Activated CD4-positive, alpha-beta memory T cell treated with anti-CD3 and anti-CD28 coated beads, Interleukin-2, amount 10 ng/mL, durations not matched to agents 7 days and 5 days (primary cell): ENCODE measurements at places on chromosomes 4 and X.

DNA sequence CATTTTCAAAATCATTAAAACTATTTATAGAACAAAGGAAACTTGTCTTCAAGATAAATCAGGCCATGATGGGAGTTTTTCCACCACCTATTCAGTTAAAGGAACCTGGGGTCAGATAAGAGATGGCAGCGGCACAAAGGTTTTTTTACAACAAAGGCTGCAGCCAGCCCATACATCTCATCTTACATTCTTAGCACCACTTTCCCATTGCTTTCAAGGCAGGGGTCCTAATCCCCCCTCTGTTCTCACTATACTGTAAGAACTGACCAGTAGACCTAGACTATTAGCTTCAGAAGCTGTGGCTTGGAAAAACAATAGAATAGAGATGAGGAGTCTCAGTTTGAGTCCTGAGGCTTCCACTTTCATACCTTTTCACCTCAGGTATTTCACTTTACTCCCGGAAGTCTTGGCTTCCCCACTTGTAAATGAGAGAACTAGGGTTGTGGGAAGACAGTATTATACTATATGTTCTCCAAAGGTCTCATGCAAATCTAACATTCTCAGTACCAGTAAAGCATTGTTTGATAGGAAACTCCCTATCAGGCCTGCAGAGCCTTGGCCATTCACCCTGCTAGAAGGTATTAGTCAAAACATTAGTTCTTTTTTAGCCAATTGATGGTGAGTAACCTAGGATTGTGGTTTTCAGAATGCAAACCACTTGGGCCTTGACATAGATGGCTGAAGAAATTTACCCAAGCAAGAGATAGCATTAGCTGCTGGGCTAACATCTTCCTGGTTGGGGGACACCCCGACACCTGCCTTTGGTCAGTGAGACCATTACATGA is 182.9 kb upstream of the PBDC1 start:
- H3K4me3 ChIP-seq, result no peak overlapping the region
- no peak overlapping the region for H3K27ac ChIP-seq
- no peak for DNase-seq
- peaks cover 1% of the 10 kb centered on the region for H3K27me3 ChIP-seq

DNA sequence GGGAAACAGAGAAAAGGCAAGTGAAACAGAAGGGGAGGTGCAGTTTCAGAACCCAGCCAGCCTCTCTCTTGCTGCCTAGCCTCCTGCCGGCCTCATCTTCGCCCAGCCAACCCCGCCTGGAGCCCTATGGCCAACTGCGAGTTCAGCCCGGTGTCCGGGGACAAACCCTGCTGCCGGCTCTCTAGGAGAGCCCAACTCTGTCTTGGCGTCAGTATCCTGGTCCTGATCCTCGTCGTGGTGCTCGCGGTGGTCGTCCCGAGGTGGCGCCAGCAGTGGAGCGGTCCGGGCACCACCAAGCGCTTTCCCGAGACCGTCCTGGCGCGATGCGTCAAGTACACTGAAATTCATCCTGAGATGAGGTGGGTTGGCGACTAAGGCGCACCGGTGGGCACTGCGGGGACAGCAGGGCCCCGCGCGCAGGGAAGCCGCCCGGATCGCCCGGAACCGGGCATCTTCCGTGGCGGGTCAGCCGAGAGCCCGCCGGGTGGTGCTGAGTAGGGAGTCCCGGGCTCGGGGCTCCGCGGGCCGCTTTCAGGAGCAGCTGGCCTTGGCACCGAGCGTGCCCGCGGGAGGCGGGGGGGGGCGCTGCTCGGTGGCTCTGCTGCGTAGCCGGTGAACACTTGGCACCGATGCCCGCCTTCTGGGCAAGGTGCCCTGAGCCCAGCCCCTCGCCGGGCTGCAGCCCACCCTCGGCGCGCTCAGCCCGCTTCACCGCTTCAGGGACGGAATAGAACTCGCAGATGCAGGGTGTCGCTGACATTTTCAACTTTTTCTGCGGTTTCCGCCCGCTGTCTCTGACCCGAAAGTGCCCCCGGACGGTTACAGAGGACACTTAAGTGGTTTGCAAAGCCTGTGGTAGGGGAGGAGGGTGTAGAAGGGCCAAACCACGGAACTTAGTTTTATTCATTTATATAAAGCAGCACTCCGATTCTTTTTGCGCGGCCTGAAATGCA is at the start of gene CD38:
Gene CD38 (plus strand): TSS at position 40 of the 953 bp plus-strand sequence. CDS start 87 bp downstream, at position 127.
- H3K4me1 ChIP-seq, result peaks cover 72% of the 10 kb centered on the region
- peak; percentile 79 for DNase-seq
- H3K4me3 ChIP-seq, result peak within 1 kb of the TSS; percentile 84
- peak within 1 kb of the TSS; percentile 81 for H3K27ac ChIP-seq
- H3K27me3 ChIP-seq, result peaks cover 20% of the 10 kb centered on the region

DNA sequence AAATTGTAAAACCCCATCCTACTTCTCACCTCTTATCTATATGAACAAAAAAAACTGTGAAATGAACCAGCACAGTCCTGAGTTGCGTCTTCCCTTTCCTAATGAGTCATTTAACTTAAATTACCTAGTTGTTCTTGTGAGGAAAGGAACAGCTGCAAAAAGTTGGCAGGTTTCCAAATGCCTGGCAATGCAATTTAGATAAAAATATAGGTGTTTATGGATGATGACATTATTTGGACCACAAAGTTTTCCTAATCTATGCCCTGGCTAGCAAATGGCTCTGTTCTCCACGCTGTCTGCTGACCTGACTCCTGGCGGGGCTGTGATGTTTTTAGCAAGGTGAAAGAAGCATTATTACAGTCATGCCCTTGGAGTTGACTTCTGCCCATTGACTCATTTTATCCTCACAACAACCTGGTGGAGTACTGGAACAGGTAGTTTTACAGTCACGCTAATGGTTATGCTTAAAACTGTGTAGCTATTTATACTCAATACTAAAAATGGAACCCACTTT is 29.8 kb upstream of the RELL1 start:
- H3K36me3 ChIP-seq, result no peaks in the 10 kb centered on the region
- peak overlapping the region; percentile 12 for H3K27ac ChIP-seq
- peak; percentile 23 for DNase-seq

- peaks cover 16% of the 10 kb centered on the region for H3K36me3 ChIP-seq
- DNase-seq, result no peak
- H3K4me3 ChIP-seq, result peak overlapping the region; percentile 2
- no peaks in the 10 kb centered on the region for H3K27me3 ChIP-seq
- H3K27ac ChIP-seq, result no peak overlapping the region
- peaks cover 39% of the 10 kb centered on the region for H3K4me1 ChIP-seq
These were observed 4.8 kb downstream of the THOC2 start for GRCh38 chrX:123728016-123728415.

DNA sequence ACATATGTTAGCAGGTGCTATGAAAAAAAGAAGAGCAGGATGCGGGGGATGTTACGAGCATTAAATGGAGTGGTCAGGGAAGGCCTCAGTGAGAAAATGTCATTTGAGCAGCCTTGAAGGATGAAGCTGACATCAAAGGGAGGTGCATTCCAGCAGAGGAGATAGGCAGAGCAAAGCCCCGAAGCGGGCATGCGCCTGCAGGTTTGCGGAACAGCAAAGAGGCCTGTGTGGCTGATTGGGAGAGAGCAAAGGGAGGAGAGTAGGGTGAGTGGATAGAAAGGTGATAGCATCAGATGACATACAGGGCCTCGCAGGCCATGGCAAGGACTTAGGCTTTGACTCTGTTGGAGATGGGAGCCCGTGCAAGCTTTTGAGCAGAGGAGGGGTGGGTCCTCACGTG is 95.4 kb upstream of the GPR50 start:
- no peak overlapping the region for H3K4me3 ChIP-seq
- no peak for DNase-seq
- H3K27ac ChIP-seq, result no peak overlapping the region

- no peaks in the 10 kb centered on the region for H3K36me3 ChIP-seq
- no peak overlapping the region for H3K27ac ChIP-seq
- H3K4me3 ChIP-seq, result no peak overlapping the region
- no peaks in the 10 kb centered on the region for H3K27me3 ChIP-seq
These were observed 184.0 kb upstream of the KIT start for GRCh38 chr4:54473798-54474197.

DNA sequence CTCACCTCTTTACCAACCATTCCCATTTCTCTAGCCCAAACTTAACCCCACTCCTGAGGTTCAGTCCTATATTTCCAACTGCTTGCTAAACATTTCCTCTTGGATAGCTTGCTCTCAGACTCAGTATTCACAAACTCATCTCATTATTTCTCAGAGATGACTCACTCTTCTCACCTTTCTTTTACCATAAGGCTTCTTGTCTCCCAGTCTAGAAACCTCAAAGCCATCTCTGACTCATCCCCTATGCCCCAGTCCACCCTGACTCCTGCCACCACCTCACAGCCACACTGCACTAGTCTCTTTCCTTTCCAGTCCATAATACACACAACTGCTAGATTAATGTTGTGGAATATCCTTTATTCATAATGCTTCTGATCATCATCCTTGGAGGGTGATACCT is 4.8 kb downstream of the FRMPD3 start:
- H3K27me3 ChIP-seq, result peaks cover 30% of the 10 kb centered on the region
- peaks cover 7% of the 10 kb centered on the region for H3K4me1 ChIP-seq
- peak; percentile 20 for DNase-seq

DNA sequence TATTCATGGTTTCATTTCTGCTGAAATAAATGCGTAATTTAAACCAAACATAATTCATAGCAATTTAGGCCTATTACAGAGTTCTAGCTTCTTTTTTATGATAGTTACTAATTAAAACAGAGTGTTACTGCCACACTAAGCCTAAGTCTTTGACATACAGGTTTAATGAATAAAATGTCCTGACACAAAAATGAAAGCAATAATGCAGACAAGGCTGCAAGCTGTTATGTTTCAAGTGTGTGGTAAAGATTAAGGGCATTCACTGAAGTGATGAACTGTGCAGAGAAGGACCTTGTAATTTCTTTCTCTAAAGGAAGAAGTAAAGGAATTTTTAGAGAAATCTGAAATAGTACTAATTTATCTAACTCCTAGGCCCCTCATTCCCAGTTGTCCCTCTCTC is 2.9 kb downstream of the NDNF start:
- H3K27me3 ChIP-seq, result peaks cover 68% of the 10 kb centered on the region
- no peak overlapping the region for H3K27ac ChIP-seq
- no peak for DNase-seq
- H3K4me1 ChIP-seq, result peaks cover 26% of the 10 kb centered on the region
- H3K36me3 ChIP-seq, result no peaks in the 10 kb centered on the region
- H3K4me3 ChIP-seq, result no peak overlapping the region

DNA sequence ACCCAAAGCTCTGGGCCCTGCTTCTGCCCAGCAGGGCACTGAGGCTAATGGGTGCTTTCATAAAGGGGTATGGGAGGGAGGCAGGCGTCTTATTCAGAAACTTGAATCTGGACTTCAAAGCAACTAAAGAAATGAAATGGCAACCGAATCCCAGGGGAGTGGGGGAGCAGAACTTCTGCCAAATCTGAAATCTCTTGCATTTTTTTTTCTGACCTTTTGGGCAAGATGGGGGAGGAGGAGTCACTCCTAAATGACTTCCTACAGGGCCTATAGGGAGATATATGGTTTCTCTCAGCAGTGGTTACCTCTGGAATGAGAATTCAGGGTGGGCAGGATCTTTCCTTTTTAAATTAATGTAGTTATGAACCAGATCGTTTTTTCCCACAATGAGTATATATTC is 30.6 kb upstream of the KIAA1210 start:
- H3K4me1 ChIP-seq, result no peaks in the 10 kb centered on the region
- H3K36me3 ChIP-seq, result no peaks in the 10 kb centered on the region
- no peak for DNase-seq
- H3K27ac ChIP-seq, result no peak overlapping the region

GRCh38 chrX:68868316-68868715 is 39.5 kb downstream of the EFNB1 start:
- H3K36me3 ChIP-seq, result no peaks in the 10 kb centered on the region
- H3K4me1 ChIP-seq, result peaks cover 10% of the 10 kb centered on the region
- DNase-seq, result no peak
- H3K27me3 ChIP-seq, result no peaks in the 10 kb centered on the region
- no peak overlapping the region for H3K4me3 ChIP-seq
- no peak overlapping the region for H3K27ac ChIP-seq

DNA sequence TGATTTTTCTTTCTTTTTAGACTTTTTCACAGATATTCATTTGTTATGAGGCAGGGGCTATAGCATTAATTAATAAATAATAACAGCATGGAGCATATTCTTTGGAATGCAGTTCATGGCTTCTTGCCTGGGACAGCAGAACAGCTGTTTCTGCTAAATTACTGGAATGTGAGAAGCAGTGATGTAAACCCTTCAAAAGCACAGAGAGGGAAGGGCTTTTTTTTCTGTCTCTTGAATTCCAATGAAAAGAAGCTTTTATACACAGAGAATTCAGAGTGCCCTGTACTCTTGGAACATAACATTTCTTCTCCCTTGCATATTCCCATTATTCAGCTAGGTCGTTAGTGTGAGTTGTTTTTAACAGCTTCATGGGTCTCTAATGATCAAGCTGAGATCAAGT is 28.5 kb upstream of the ANK2 start:
- H3K4me3 ChIP-seq, result no peak overlapping the region
- no peaks in the 10 kb centered on the region for H3K27me3 ChIP-seq
- no peak overlapping the region for H3K27ac ChIP-seq
- H3K4me1 ChIP-seq, result no peaks in the 10 kb centered on the region
- no peak for DNase-seq

GRCh38 chr4:78648640-78649363 is 97.2 kb downstream of the ANXA3 start:
- no peak overlapping the region for H3K4me3 ChIP-seq
- no peaks in the 10 kb centered on the region for H3K36me3 ChIP-seq
- peaks cover 16% of the 10 kb centered on the region for H3K27me3 ChIP-seq

GRCh38 chr4:74897386-74897785 is 35.5 kb upstream of the PARM1 start:
- no peak overlapping the region for H3K27ac ChIP-seq
- DNase-seq, result no peak
- no peak overlapping the region for H3K4me3 ChIP-seq
- no peaks in the 10 kb centered on the region for H3K4me1 ChIP-seq
- no peaks in the 10 kb centered on the region for H3K27me3 ChIP-seq

- H3K27me3 ChIP-seq, result no peaks in the 10 kb centered on the region
- peaks cover 43% of the 10 kb centered on the region for H3K36me3 ChIP-seq
- peaks cover 35% of the 10 kb centered on the region for H3K4me1 ChIP-seq
- DNase-seq, result no peak
- H3K4me3 ChIP-seq, result no peak overlapping the region
These were observed 55.2 kb downstream of the DOCK11 start for GRCh38 chrX:118550792-118551191.

GRCh38 chr4:67080046-67080557 is 465.2 kb downstream of the CENPC start:
- no peaks in the 10 kb centered on the region for H3K36me3 ChIP-seq
- DNase-seq, result no peak
- H3K27ac ChIP-seq, result no peak overlapping the region
- H3K27me3 ChIP-seq, result no peaks in the 10 kb centered on the region
- no peak overlapping the region for H3K4me3 ChIP-seq

DNA sequence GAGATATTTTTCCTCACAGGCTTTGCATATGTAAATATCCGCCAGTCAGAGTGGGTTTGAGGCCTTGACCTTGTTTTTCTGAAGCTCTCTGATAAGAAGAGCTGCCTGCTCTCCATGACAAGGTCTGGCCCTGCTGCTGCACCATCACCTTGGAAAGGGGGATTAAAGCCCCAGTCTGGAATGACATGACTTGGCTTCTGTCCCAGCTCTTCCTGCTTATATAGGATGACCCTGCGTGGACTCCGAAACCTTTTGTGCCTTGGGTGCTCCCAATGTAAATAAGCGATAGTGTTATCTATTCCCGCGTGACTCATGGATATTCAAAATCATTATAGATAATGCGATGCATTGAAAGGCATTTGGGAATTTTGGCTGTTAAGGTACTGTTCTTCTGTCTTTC is 139.3 kb downstream of the BMPR1B start:
- no peaks in the 10 kb centered on the region for H3K4me1 ChIP-seq
- H3K4me3 ChIP-seq, result no peak overlapping the region
- no peak overlapping the region for H3K27ac ChIP-seq

- no peak overlapping the region for H3K4me3 ChIP-seq
- H3K27me3 ChIP-seq, result no peaks in the 10 kb centered on the region
- no peaks in the 10 kb centered on the region for H3K36me3 ChIP-seq
- no peak overlapping the region for H3K27ac ChIP-seq
- H3K4me1 ChIP-seq, result no peaks in the 10 kb centered on the region
These were observed 21.8 kb downstream of the MBNL3 start for GRCh38 chrX:132467026-132467425.
